Cardiac fibroblast (primary cell): ENCODE measurements at places on chromosomes 16 and 17.

DNA sequence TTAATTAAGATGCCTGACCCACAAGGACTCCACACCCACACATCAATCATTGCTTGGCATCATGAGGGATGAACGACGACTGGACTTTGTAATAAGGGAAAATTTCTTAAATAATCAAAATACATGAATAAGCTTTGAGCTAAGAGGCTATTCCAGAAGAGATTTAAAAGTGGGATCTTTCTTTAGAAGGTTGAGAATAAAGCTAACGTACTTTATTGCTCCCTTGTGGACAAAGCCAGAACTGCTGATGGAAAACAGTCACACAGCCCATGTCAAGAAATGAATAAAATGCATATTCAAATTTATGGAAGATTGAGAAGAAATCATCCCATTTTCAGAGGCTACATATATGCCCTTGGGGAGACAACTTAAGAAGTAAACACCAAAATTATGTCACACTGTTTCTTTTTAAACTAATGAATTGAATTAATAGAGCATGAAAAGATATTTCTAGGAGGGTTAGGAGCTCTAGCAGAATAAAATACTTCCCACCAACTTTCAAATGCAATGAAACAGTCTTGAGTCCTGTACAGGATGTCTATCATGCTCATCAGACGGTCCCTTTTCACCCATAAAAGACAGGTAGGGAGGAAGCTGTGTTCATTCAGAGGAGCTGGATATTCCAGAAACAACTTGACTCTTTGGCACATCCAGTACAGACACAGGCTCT lies 60.2 kb upstream of the PHOSPHO1 start:
- DNase-seq: peak; percentile 51

GRCh38 chr17:77281122-77281903 lies 140.5 kb downstream of the SEC14L1 start:
- peak; percentile 65 for DNase-seq

GRCh38 chr16:50259334-50260205 lies 6.8 kb upstream of the ADCY7 start:
- peak; percentile 55 for DNase-seq

GRCh38 chr16:27404163-27404823 lies 2.3 kb downstream of the IL21R start:
- DNase-seq: no peak

- no peak for DNase-seq
These were observed 13.5 kb downstream of the TBCD start for GRCh38 chr17:82765371-82765770.

GRCh38 chr16:85475233-85475632 lies 137.9 kb upstream of the GSE1 start:
- no peak for DNase-seq

DNA sequence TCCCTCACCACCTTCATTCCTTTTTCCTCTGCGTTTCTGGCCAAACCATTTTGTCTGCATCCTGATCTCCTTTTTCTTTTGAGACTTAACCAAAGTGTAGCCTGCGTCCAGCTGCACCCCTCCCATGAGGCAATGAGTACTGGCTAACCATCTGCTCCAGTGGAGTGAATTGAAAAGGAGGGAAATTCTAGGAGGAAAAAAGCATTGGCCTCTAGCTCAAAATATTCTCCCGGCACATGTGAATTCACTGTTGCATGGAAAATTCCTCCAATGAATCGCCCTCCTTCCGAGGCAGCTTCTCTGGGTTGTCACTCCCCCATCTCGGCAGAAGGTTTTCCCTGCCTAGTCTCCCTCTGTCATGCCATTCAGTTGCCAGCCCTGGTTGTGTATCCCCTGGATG lies 5.6 kb downstream of the RAP1GAP2 start:
- DNase-seq: no peak

DNA sequence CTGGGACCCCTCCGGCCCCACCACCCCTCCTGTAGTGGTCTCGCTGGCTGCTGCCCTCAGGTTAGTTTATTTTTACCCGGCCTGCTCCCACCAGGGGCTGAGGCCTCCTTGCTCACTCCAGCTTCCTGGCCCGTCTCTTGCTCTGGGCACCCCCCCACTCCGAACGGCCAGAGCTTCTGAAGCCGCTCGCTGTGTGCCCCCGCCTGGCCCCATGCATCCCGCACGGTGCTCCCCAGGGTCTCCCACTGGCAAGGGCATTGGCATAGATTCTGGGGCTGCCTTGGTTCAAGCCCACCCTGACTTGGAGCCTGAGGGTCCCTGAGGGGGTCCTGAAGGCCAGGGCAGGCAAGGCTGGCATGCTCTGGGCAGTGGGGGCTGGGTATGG lies 186.4 kb downstream of the SEC14L1 start:
- DNase-seq: no peak

GRCh38 chr17:13503526-13503925 lies 98.2 kb downstream of the HS3ST3A1 start:
- DNase-seq: no peak
